Activated gamma-delta T cell treated with Interleukin-2 at 50 U/mL for 16 hours (primary cell): ENCODE measurements at places on chromosomes 7 and 10.

- no peak for DNase-seq
Observed at GRCh38 chr10:114373631-114374030, 30.7 kb downstream of the AFAP1L2 start.

GRCh38 chr10:112307358-112308124 lies 24.3 kb downstream of the TECTB start:
- DNase-seq = no peak

DNA sequence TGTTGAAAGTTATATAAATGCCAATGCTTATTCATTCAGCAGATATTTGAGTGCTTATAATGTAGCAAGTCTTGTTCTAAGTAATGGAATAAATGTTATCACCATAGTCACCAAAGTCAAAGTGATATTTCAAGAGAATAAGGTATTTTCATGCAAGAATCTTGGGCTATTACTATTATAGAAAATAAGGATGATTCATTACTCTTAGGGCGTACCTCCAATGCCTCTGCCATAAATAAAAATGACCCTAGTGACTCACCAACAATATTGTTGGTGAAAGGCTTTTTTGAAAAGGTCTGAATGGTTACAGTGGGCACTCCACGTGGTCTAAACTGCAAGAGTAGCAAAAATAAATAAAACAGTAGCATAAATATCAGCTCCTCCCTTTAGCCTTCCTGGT lies 68.4 kb downstream of the RALA start:
- DNase-seq = no peak

DNA sequence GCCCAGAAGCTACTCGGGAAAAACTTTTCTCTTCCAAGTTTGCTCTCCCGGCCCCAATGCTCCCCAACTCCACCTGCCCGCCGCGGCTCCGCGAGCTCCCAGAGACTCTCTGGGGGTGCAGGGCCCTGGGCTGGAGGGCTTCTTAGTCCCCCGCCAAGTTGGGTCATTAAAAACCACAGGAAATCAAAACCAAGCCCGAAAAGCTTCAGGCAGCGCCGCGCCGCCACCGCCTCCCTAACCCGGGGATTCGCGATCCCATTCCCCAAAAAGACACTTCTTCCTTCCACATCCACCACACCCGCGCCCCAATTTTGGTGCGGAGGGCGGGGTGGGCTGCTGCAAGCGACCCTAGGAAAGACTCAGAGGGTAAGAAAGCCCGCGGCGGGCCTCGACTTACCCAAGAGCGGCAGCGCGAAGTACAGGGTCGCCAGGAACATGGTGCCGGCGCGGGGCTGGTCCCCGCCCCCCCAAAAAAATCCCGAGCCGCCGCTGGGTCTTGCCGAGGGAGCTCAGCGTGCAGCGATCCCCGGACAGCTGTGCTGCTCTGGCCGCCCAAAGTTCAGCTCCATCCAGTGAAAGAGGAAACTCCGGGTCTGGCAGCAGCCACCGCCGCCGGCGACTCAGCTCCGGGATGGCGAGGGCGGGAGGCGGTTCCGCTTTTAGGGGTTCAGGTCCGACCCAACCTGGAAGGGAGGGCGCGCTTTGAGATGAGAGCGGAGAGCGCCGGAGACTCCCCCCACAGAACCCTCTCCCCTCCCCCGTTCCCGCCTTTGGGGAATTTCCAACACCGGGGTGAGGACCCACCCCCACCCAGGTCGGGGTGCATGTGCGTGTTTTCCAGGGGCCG lies 1.2 kb downstream of the GFRA1 start:
- no peak for DNase-seq

DNA sequence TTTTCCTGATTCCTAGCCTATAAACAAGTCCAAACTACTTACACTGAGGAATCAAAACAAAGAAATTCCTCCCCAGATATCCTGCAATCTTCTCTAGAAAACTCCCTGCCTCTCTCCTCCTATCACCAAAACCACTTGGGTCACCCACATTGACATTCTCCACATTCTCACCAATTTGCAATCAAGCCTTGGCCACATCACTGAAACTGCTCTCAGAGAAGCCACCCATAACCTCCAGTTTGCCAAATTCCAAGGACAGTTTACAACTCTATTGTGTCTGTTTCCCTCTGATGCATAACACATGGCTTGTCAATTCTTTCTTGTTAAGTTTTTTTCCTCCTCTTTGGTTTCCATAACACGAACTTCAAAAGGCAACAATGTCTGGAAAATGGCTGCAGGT lies 233.5 kb downstream of the XPNPEP1 start:
- DNase-seq = no peak

DNA sequence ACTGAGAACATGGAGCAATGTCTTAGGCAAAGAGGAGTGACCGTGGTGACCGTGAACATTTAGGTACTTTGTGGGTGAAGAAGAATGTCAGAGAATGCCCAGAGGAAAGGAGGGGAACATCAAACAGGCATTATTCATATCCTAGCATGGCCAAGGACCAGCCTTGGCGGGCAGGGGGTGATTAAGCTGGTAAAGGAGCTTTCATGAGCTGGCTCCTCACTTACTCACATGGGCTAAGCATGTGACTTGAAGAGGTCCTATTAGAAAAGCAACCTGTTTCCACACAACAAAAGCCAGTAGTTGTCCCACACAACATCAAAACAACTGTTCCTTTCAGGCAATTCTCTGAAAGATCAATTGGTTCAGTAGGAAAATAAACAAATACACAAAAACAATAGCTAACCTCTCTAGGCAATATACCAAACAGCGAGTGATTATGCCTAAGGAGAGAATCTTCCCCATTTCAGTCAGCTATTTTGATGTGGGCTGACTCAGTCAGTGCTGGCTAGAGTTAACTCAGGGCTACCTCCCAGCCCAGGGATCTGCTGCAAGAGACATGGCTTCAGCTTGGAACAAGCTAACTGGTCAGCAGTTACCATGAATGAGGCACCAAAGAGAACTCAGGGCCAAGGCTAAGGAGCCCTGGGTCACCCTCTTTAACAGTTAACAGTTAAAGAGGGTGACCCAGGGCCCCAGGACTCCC lies 283.5 kb downstream of the ARHGAP12 start:
- DNase-seq = no peak

DNA sequence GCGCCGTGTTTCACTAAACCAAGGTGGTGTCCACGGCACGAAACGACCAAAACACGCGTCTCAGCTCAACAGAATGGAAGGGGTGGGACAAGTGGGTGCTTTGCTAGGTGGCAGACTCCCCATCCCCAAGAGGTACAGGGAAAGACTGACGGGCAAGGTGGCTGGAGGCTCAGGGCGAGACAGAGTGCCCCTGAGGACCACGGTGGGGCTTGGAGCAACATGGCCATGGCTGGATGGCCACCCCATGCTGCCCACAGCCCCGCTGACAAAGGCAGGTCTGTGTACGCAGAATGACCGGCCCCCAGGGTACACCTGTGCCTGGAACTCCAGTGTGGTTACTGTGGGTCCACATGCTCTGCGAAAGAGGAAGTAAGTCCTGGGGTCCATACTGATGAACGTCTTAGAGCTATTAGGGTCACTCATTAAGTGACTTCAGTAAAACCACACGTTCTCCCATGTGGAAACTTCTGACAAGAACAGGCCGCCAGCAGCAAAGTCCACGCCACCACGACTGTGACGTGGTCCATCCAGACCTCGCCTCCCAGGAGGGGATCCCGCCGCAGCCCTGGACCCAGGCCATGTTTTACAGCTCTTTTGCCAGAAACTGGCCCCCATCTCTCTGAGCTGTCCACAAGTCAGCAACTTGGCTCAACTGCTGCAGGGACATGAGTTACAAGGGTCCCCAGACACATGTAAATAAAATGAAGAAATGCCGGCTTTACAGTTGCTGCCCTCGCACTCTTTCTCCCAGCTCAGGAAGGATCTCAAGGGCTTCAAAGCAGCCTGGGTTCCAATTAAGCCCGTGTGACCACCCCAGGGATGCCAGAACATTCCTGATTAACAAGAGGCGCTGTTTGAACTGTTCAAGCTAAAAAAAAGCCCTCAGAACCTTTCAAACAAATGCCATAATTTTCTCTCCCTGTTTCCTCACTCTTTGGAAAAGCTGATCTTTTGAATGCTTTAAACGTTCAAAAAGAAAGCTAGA lies 66.8 kb downstream of the MAD1L1 start:
- DNase-seq = no peak
